Activated CD8-positive, alpha-beta memory T cell treated with anti-CD3 and anti-CD28 coated beads for 4 hours (primary cell): ENCODE measurements at places on chromosomes 16 and 17.

GRCh38 chr17:29622337-29623282, at the start of gene CORO6:
Gene CORO6 (minus strand): TSS chr17:29622912. CDS start chr17:29621421, 1,491 bp downstream.
- DNase-seq: no peak

DNA sequence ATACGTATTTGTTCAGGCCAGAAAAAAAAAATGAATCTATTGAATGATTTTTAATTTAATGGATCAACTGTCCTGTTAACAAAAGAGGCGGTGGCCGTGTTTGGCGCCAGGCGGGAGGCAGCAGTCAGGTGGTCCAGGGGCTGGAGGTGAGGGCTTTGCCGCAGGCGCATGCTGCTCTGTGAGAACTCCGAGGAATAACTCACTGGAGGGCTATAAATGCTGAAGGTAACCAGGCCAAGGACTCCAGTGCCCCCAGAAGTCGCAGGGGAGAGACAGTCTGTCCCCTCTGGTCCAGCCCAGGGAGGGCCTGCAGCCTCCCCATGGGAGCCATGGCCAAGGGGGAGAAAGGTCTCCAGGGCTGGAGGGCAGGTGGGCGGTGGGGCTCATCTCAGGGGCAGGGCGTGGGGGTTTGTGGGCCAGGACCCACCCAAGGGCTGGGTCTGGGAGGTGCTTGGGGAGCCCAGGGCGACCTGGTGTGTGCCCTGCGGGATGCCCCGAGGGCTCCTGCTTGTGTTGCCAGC, 7.1 kb upstream of the BAHCC1 start:
- no peak for DNase-seq

GRCh38 chr17:40364121-40364861, at the start of gene GJD3:
Gene GJD3 (minus strand): TSS chr17:40364737. CDS start chr17:40363815, 922 bp downstream.
- DNase-seq: no peak

DNA sequence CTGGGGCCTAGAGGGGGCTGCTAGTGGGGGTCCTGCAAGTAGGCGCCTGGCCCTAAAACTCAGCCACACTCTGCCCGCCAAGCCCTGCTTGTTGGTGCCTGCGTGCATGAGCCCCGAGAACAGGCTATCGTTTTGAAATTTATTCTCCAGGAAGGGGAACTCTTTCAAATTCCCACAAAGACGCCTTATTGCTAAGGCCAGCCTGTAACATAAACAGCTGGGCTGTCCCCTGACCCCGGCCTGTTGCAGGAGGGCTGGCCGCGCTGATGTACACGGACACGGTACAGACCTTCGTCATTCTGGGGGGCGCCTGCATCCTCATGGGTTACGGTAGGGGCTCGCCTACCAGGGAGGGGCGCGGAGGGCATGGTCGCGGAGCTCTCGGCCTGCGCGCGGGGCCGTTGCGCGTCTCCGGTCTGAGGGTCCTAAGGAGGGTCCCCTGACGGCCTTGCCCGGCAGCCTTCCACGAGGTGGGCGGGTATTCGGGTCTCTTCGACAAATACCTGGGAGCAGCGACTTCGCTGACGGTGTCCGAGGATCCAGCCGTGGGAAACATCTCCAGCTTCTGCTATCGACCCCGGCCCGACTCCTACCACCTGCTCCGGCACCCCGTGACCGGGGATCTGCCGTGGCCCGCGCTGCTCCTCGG, 4.3 kb downstream of the SLC5A2 start:
- DNase-seq: no peak

DNA sequence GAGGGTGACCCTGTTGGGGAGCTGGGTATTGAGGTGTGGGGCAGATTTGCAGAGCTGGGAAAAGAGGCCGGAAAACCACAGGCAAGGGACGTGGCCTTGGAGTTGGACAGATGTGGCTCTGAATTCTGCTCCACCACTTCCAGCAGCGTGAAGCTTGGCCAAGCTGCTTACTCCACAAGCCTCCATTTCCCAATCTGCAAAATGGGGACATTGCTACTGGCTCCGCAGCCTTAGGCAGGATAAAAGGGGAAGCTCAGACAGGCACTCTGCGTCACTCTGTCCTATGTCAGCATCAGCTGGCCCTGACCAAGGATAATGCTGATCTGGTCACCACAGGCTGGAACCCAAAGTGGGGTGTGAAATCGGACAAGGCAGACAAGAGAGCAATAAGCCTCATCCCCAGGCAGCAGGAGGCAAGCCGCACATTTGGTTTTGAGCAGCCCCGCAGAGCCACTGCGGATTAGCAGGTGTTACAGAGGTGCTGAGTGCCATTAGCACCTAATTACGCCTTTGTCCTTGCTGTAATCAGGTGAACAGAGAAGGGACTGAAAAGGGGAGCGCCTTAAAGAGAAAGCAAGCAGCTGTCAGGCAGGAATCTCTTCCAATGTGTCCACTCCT, 54.8 kb downstream of the SDK2 start:
- DNase-seq: no peak

DNA sequence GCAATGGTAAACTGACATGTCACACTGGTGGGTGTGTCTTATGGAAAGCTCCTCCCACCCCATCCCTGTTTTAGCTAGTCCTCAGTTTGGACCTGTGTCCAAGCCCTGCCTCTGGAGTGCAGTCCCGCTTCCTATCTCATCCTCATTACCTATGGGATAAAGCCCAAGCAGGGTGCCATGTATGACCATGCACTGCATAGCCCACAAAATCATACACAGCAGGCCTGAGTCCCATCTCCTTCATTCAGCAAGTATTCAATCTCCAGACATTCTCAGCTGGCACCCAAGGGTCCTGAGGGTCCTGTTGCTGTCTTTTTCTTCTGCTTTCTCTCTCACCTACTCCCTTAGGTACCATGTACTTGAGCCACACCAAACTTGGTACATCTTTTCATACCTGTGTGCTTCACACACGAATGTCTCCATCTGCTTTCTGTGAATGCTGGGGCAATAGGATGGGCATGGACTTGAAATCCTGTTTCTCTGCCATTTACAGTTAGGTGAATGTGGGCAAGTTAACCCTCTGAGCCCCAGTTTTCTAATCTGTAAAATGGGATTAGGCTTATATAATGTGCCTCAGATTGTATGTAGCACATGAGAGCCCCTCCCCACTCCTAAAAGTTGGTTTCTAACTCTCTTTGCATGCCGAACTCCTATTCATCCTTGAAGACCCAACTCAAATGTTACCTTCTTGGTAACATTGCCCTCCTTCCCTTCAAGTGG, 28.5 kb downstream of the TNS4 start:
- no peak for DNase-seq

DNA sequence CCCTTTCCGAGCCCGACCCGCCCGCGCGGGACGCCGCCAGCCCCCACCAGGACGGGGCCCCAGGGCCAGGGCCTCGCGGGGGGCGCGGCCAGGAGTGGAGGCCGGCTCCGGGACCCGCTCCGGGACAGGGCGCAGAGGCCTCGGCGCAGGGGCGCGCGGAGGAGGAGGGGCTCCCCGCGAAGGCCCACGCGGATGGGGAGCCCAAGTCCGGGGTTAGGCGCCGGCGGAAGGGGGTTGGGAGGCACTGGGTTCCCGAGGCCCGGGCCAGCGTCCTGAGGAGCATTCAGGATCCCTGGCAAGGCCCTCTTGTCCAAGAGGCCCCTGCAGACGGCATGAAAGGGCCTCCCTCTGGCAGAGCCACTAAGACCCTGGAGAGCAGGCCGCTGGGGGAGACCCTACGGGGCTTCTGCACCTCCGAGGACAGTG, 57.8 kb upstream of the CIBAR2 start:
- no peak for DNase-seq

DNA sequence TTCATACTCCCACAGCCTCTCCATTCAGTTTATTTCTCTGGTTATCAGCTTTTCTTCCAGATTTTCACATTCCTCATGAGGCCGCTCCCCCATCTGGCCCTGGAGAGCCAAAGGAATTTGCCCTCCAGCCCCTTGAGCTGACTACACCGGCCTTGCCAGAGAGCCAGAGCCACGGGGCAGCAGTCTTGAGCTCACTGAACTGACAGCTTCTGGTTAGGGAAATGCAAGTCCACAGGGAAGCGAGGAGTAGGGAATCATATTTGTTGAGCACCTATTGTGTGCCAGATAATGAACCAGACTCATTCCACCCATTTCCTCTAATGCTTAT, 102.4 kb downstream of the ABCC12 start:
- DNase-seq: no peak

- DNase-seq: no peak
Observed at GRCh38 chr17:69763503-69763902, 311.5 kb upstream of the KCNJ16 start.

DNA sequence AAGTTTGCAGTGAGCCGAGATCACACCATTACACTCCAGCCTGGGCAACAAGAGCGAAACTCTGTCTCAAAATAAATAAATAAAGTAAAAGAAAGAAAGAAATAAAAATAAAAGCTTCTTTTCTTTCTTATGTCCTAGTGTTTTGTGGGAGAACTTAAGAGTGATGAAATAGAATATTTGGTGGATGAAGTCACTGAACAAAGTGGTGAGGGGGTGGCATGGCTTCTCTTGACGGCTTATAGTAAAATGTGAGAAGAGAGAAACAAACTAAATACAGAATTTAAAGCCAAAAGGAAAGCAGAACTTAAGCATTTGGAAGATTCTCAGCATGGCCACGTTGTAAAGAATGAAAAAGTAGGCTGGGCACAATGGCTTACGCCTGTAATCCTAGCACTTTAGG, 15.3 kb downstream of the SGF29 start:
- DNase-seq: no peak

DNA sequence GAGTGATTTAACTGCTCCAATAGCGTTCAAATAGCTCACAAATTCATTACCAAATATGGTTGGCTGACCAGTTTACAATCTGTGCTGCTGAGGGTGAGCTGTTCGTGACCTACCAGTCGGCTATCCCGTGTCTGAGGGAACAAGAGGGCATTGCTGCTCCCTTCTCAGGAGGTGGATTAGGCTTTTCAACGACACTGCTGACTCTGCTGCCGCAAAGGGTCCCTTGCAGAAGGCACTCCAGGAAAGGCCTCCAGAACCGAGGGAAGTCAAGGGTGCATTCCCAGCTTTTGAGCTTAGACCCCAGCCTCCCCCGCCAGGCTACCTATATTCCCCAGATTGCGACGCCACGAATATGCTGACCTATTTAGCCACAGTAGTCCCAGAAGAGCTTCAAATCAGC, 32.3 kb downstream of the GJC1 start:
- no peak for DNase-seq

DNA sequence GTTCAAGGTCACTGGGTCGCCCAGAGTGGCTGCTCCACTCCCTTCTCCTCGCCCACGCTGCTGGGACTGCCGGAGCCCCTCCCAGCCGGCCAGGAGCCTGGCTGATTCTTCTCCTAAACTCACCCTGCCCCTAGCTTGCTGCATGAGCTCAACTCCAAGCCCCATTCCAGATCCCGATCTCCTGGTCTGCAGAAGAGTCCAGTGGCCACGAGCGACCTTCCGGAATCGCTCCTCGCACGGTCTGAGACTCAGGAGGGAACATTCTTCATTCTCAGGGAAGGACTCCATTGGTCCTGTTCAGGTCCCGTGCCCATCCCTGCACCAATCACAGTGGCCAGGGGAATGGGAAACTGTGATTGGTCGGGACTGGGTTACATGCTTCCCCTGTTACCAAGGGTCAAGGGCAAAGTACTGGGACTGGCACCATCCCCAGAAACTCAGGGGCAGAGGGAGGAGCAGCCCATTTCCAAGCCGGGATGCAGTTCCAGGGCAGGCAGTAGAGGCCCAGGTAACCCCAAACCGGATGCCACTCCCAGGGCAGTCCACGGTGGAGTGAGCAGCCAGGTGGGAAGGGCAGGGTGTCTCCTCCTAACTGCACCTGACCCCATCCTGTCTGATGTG, 24.5 kb upstream of the CIBAR2 start:
- DNase-seq: no peak

DNA sequence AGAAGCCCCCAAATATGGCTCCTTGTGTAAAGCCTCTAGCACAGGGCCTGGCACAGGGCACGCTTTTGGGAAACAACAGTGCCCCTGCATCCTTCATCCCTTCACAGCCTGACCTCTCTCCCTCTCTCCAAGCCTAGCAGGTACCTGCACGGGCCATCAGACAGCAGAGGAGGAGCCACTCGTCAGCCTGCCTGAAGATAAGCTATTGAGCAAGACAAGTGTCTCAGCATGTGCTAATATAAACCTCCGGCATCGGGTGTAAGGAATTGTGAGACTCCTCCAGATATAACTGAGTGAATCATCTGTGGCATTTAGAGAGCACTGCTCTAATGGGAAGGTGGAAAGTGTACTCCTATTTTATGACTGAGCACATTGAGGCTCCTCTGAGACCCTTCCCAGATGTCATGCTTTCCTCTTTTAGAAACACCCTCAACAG, 38.3 kb downstream of the TBX4 start:
- DNase-seq: no peak

DNA sequence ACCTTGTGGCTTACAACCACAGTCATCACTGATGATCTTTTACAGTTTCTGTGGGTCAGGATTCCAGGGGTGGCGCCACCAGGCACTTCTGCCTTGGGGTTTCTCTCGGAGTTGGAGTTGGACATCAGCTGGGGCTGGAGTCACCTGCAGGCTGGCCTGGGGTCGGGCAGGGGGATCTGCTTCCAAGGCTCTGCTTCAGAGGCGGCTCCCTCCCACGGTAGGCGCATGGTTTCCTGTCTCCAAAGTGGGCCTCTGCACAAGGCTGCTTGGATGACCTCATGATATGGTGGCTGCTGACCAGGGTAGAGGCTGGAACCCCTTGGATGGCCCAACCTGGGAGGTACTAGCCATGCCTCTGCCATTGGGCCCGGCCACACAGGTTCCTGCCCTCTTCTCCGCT, 170.6 kb upstream of the CIBAR2 start:
- no peak for DNase-seq

DNA sequence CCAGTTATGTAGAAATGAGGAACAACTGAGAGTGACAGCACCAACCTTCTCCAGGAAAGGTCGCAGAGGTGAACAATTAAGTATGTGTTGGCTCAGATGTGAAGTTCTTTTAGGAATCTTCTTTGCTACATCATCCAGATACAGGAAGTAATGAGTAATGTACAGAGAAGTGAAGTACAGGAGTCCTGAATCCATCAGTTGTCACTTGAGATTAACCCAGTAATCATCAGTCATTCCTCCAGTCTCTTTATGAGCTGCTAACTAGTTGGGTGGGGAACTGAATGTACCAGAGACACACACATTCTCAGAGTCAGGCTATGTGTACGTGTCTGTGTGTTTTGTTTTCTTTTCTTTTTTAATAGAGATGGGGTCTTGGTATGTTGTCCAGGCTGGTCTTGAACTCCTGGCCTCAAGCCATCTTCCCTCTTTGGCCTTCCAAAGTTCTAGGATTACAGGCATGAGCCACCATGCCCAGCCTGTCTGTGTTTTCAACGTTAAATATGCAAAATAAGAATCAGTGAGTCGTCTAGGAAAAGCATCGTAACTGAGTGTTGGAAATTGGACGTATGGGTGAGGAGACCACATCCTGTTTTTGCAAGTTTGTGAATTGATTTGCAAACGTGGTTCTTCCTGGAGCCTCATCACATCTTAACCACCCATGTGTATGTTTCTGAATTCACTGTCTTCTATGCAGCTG, 19.9 kb downstream of the ZNF200 start:
- DNase-seq: no peak

GRCh38 chr17:38544839-38545209, 60.9 kb downstream of the SRCIN1 start:
- DNase-seq: no peak
